ENCODE measurements at places on chromosomes 11 and 22. TPM values are rescaled to one million over a fixed set of nuclear protein-coding genes. Genes with fewer than 3 reads are reported as not detected.

DNA sequence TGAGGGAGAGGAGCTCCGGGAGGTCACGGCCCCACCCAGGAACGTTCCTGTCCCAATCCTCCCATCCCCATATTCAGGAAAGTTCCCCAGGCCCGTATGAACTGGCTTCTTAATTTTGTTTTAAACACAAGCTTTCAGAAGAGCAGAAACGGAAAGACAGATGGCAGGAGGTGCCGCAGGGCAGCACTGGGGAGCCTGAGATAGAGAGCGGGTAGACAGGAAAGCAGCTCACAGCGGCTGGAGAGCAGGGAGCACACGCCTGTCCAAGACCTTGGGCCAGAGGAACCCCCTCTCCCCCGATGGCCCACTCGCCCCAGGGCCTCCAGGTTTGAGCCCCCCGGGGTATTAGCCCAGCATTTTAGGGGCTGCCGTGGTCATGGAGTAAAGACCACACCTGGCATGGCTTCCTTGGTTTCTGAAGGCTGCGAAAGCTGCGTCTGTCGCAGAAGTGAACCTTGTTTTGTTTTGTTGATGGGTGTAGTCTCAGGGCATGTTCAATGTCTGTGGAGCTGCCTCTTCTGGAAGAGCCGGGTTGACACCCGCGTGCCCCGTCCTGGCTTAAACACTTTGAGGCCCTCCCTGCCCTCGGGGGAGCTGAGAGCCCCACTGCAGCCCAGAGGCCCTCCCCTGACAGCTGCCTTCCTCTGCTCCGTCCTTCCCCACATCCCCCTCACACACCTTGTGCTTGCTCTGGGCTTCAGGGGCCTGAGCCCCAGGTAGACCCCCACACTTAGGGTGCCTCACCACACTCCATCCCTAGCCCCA is 17.9 kb upstream of the KCNQ1OT1 start:
- no peak for DNase-seq

THY1 gene
- 0.15 TPM for total RNA-seq

TNNI2 gene
- not detected for total RNA-seq

OR6T1 gene
- total RNA-seq, result not detected
